ENCODE measurements at places on chromosomes 5 and 9.
A peak's percentile ranks its signal among the peaks of the same experiment; 100 is the strongest.

GRCh38 chr5:1831677-1832313 lies 30.6 kb downstream of the NDUFS6 start:
- DNase-seq = no peak

GRCh38 chr5:158434749-158435148 lies 575.8 kb upstream of the CLINT1 start:
- no peak for DNase-seq

GRCh38 chr9:89972535-89972934 lies 367.7 kb downstream of the GADD45G start:
- DNase-seq = no peak

DNA sequence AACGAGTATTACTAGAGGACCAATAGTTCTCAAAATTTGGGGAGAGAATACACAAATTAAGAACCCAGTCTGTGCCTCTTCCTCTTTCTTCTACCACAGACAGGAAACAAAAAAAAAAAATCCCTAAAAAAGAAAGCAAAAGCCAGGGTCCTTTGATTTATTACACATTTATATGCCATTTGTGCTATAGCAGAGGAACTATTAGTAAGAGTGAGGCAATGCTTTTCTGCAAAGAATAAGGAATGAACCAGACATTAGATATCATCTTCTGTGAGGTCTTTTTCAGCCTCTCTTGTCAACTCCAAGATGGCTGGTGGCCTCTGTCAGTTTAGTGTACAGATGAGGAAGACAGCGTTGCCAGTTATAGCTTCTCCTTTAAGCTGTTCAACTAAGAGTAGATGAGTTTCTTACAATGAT lies 127.6 kb downstream of the RFX3 start:
- DNase-seq = peak; percentile 25

DNA sequence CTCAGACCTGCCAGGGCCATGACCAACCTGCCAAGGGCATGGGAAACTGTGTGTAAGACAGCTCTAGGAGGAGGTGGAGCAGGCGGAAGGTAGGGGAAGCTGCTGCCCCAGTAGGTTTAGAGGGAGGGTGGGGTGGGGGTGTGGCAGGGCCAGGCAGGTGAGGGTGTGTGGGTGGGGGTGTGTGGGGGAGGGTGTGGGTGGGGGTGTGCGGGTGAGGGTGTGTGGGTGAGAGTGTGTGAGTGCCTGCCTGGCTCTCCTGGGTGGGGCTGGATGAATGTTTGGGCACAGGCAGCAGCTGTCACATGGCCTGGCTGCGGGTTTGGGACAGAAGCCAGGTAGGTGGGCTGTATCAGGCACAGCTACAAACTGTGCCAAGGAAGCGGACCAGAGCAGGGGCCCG lies 8.8 kb upstream of the N4BP3 start:
- DNase-seq = peak; percentile 41

- DNase-seq = no peak
Observed at GRCh38 chr5:140925806-140926442, at the start of gene PCDHAC1. TSS of gene PCDHAC1 (plus strand) at chr5:140926299. CDS start at chr5:140926893, 594 bp downstream.

DNA sequence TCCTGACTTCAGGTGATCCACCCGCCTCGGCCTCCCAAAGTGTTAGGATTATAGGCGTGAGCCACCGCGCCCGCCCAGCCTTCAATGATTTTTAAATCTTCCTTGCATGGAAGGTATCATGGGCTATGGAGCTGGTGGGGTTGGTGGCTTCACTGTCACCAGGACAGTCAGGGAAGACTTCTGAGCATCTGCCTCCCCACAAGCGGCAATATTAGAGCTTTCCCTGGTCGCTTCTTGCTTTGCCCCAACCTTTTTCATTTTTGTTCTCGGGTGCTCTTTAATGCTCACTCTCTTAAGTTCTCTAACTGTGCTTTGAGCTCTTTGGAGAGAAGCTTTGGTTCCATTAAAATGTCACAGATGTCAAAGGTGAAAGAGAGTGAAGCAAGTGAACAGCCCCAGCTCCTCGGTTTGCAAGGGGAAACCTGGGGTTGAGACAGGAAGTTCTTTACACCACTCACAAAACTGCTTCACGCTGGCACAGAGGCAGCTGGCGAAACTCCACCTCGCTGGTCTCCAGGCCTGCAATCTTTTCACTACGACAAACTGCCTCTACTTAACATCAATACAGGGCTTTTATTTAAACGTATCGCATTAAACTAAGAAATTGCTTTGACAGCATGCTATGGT lies 142.5 kb upstream of the RETREG1 start:
- DNase-seq = peak; percentile 34

DNA sequence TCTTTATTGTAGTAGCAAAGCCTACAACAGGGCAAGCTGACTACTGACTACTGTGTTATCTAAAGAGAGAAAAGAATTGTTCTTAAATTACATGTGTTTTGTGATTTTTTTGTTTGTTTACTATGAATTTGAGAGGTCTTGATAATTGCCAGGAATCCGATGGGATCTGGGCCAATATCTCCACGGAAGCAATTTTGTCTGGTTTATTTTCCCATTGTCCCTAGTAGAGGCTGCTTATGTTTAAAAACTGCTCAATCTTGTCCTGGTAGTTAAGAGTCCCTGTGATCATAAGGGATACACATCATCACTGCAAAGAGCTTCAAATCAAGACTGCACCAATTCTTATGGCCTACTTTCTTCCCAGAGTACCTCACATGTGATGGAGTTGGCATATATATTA lies 94.4 kb downstream of the GLDC start:
- DNase-seq = no peak

DNA sequence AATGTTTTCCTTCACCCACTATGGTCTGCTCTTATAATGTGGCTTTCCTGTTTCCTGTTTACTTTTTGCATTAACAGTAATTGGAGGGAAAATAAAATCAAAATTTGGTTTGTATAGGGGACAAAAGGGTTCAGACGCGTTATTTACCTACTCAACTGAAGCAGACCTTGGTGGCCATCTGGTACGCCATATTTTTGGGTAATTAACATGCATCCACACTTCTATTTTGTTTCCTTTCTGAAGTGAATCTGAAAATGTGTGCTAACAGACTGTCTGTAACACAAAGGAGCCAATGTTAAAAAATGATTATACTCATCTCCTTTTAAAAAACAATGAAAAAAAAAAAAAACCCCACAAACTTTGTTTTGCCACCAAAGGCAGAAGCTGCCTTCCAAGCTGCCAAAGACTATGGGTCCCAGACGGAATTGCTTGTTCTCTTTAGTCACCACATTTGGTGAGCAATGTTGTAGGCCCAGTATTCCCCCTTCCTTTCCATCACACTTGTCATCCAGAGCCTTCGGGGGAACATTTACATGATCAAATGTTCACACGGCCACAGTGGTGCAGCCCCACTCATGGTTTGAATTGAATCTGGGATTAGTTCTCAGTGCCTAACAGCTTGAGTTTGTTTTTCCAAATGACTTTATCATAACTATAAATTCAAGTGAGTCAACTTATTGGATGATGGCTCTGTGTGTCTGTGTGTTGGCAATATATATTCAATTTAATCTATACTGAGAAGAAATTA lies 323.7 kb upstream of the CD180 start:
- DNase-seq = no peak

- DNase-seq = no peak
Observed at GRCh38 chr9:14203356-14204056, 110.4 kb downstream of the NFIB start.
